Activated CD4-positive, CD25-positive, alpha-beta regulatory T cell treated with anti-CD3 and anti-CD28 coated beads, Interleukin-2, amount 50 U/mL, for 16 hours (primary cell): ENCODE measurements at places on chromosomes 13 and 19.

- no peak for DNase-seq
Observed at GRCh38 chr19:19602713-19603324, 15.7 kb downstream of the PBX4 start.

GRCh38 chr19:6065685-6066374, 44.5 kb downstream of the RFX2 start:
- no peak for DNase-seq

GRCh38 chr19:14683439-14683838, 6.4 kb upstream of the ZNF333 start:
- no peak for DNase-seq

GRCh38 chr19:47790398-47790814, 11.9 kb downstream of the SELENOW start:
- peak; percentile 70 for DNase-seq

- DNase-seq: no peak
Observed at GRCh38 chr13:98456413-98456845, 120.5 kb downstream of the STK24 start.

GRCh38 chr19:35294859-35295791, 3.2 kb downstream of the MAG start:
- DNase-seq: no peak

- no peak for DNase-seq
Observed at GRCh38 chr19:1748115-1748872, 5.0 kb upstream of the ONECUT3 start.

DNA sequence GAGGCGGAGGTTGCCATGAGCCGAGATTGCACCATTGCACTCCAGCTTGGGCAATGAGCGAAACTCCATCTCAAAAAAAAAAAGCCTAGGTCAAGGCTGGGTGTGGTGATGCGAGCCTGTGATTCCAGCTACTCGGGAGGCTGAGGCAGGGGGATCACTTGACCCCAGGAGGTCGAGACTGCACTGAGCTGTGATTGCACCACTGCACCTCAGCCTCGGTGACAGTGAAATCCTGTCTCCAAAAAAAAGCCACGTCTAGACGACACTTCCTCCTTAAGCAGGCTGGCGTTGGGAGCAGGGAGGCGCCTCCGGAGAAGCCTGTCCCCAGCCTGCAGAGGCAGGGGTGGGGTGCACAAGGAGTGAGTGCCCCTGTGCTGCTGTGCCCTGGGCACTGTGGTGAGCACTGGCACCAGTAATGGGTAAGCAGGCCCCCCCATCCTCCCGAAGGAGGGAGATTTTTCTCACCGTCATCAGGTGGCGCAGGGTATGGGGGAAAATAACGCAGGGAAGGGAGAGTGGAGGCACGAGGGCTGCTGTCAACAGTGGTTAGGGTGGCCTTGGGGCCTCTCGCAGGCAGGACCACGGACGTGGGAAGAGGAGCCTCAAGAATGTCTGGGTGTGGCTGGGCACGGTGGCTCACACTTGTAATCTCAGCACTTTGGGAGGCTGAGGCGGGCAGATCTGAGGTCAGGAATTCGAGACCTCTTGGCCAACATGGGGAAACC, 706 bp downstream of the P2RY11 start:
- DNase-seq: no peak

DNA sequence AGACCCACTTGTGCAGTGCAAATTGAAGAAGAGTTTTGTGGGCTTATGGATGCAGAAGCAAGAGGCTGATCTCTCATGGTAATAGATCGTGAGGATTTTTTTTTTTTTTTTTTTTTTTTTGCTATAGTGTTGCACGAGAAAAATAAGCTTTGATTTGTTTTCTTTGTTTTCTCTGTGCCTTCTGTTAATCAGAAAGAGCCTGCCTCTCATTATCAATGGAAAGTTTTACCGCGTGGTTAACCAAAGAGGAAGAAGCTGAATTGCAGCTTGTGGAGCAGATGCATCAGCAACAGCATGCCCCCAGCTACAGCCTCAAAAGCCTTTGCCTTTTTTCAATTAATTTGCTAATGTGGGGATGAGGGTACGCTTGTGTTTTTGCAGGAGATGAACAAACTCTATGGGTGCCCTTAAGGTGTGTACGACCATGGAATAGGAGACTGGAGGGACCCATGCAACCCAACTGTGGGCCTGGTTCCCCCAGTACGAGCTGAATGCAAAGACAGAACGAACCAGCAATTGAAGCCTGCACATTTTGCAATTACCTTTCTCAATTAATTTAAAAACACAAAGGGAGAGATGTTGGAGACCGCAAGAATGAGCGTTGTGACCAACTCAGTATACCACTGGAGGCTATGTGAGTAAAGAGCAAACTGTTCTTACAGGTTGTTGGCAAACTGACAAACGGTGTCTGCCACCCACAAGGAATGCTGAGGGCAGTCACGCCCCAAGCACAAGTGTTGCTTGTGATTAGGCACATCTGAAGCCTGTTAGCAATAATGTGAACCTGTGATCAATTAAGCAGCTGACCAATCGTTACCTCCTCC, 58.6 kb upstream of the SPRY2 start:
- DNase-seq: no peak
